Stimulated activated CD4-positive, alpha-beta T cell treated with anti-CD3 and anti-CD28 coated beads, Interleukin-4, amount 100 ng/mL, for 48 hours (primary cell): ENCODE measurements at places on chromosomes 4 and X.

- DNase-seq, result no peak
Measured at GRCh38 chr4:74754218-74754617, 40.1 kb downstream of the BTC start.

DNA sequence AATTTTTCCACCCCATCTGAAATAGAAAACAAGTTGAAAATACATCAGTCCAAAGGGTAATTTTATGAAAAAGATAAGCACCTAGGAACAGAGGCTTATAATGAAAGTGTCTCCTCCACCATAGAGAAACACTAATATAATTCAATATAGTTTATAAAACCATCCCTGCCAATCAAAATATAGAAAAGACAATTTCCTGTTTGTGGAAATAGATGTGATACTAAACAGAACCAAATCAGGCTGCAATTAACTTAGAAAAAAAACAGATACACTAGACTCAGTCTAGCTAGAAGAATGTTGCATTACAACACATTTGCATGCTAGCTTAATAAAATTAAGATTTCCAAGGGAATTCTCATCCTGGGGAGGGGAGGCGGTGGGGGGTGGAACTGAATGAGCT, 68.2 kb downstream of the ENOX2 start:
- DNase-seq, result no peak

DNA sequence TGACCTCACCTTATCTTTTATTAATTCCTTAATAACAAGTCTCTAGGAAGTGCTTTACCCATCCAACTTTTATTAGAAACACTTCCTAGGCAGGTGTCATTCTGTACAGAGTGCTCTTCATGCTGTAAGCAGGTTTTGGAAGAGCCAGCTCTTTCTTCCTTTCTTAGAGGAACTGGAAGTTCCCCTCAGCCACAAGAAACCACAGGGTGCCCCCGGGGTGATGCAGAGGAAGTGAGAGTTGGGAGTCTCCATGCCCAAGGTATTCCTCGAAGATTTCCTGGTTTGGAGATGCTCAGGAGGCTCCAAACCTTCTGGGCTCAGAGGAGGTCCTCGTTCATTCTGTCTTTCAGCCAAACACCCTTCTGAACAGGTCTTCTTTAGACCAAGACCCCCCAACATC, 83.8 kb downstream of the EGF start:
- no peak for DNase-seq

- no peak for DNase-seq
Measured at GRCh38 chr4:105068516-105068915, 78.2 kb upstream of the TET2 start.

DNA sequence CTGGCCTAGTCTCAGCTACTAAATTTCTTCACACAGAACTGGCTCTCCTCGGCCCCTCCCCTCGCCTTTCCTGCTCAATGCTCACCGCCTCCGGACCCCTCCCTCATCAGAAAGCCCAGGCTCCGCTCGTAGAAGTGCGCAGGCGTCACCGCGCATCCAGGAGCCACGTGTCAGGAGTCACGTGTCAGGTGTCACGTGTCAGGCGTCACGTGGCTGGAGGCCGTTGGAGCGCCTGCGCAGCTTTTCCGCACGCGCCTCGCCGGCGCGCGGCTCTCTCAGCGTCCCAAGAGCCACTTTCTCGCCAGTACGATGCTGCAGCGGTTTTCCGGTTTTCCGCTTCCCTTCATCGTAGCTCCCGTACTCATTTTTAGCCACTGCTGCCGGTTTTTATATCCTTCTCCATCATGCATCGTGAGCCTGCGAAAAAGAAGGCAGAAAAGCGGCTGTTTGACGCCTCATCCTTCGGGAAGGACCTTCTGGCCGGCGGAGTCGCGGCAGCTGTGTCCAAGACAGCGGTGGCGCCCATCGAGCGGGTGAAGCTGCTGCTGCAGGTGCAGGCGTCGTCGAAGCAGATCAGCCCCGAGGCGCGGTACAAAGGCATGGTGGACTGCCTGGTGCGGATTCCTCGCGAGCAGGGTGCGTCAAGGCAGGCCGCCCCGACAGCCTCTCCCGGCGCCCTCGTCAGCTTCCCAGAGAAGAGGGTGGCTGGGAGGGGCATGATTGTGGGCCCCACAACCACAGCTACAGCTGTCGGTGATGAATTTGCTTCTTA, at the start of gene SLC25A31:
TSS of gene SLC25A31 (plus strand) at position 259 of the 772 bp plus-strand sequence. CDS start at position 405, 146 bp downstream.
- DNase-seq, result no peak

DNA sequence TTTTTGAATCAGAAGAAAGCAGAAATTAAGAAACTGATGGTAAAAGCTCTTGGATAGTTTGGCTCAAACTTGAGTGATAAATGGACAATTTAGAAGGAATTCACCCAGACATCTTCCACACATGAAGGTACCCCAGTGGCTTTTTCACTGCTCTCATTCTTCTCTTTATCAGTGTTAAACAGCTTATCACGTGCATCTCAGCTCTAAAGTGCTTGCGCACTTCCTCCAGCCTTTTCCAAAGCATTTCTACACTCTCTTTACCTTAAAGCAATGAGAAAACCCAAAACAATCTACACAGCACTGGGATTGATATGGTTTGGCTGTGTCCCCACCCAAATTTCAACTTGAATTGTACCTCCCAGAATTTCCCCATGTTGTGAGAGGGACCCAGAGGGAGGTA, 509.1 kb upstream of the FAT1 start:
- DNase-seq, result no peak
